OCI-M1 (cell line): ENCODE measurements at places on chromosomes 4 and X.
A peak's percentile ranks its signal among the peaks of the same experiment; 100 is the strongest.

DNA sequence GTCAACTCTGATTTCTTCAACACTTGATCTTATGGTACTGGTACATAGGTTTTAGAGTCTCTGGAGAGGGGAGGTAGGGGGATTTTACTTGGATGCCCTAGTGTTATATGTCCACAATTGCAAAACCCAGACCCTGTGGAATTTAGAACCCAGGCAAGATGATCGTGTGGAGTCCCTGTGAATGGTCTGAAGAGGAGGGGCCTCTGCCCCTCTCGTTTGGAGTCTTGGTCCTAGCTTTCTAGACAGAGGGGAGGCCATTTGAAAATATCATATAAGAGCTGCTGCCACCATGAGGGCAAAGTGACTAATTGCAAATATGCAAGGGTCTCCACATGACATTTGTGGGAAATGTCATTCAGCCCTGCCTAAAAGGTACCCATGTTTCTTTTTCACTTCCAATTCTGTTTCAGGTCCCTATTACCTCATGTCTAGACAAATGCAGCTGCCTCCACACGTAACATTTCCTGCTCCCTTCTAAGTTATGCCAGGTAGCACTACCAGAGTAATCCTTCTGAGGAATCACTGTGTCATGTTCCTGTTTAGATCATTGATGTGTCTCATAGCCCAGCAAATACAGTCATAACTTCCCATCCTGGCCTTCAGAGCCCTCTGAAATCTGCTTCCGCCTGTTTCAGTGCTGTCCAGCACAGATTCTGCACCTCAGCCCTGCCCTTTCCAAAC is 126.8 kb downstream of the KLHL8 start:
- DNase-seq: peak; percentile 74

GRCh38 chr4:27742816-27743215 is 882.2 kb downstream of the STIM2 start:
- no peak for DNase-seq

- peak; percentile 70 for DNase-seq
These were observed 18.9 kb downstream of the CNGA2 start for GRCh38 chrX:151753313-151754046.

DNA sequence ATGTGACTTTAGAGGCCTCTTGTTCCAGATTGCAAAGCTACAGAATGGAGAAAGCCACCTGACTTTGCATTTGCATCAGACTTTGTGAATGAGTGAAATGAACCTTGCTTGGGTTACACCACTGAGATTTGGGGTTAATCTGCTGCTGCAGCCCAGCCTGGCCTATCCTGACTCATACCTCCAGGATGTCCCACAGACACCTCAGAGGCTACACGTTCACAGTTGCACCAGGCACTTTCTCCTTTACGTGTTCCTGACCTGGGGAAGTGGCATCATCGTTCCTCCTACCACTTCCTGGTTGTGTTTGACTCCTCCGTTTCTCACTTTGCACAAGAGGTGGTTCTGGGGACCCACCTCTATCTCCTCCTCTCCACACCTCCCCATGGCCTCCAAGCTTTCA is 9.2 kb upstream of the SORCS2 start:
- no peak for DNase-seq

GRCh38 chr4:141898346-141898745 is 262.0 kb downstream of the IL15 start:
- peak; percentile 53 for DNase-seq

DNA sequence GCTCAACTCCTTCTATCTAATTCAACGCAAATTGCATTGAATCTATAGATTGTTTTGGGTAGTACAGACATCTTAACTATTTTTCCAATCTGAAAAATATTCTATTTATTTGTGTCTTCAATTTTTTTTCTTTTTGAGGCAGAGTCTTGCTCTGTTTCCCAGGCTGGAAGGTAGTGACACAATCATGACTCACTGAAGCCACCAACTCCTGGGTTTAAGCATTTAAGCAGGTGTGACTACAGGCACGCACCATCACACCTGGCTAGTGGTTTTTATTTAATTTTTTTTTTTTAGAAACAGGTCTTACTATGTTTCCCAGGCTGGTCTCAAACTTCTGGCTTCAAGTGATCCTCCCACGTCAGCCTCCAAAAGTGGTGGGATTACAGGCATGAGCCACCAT is 98.3 kb downstream of the GK start:
- DNase-seq: no peak

- DNase-seq: no peak
These were observed 86.5 kb downstream of the ATG4A start for GRCh38 chrX:108178143-108178498.

- DNase-seq: no peak
These were observed 47.4 kb downstream of the WWC2 start for GRCh38 chr4:183146478-183146877.

DNA sequence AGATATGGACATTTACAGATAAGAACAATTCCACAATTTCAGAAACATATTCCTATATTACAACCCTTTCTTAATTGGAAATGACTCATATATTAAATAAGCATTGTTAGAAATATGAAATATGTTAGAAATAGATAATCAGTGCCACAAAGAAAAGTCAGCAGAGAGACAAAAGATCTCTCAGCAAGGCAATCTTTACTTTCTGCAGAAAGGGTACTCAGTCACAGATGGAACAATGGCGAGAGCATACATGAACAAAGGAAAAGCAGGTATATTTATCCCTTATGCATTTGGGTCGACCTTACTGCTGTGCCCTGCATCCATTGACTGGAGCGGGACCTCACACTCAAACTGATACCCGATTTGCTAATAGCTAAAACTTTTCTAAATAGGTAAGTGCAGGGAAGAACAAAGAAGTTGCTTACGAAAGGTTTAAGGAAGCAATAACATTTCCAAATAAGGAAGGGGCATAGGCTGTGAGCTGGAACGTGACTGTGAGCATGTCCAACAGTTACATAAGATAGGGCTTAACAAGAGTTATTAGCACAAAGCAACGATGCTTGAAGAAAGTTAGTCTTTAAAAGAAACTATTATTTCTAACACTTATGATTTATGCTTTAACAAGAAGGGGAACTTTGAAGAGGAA is 40.8 kb downstream of the MGARP start:
- no peak for DNase-seq

GRCh38 chr4:24980064-24980690 is 50.6 kb downstream of the LGI2 start:
- DNase-seq: peak; percentile 83

DNA sequence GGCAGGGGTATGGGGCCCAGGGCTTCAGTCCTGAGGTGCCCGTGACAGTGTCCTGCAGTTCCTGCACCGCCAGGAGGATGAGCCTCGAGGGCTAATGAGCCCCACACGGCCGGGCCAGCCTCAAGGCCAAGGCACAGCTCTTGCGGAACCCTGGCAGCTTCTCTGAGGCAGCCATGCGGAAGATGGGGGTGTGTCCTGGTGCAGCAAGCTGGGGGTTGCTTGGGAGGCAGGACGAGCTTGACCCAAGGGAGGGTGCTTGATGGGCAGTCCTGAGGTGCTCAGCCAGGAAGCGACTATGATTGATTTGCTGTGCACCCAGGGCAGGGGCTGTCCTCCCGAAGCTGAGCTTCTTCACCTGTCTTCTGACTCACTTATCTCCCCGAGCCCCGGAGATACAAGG is 9.1 kb upstream of the FGFR3 start:
- DNase-seq: no peak

GRCh38 chrX:10106806-10107205 is 50.0 kb upstream of the CLCN4 start:
- DNase-seq: no peak

DNA sequence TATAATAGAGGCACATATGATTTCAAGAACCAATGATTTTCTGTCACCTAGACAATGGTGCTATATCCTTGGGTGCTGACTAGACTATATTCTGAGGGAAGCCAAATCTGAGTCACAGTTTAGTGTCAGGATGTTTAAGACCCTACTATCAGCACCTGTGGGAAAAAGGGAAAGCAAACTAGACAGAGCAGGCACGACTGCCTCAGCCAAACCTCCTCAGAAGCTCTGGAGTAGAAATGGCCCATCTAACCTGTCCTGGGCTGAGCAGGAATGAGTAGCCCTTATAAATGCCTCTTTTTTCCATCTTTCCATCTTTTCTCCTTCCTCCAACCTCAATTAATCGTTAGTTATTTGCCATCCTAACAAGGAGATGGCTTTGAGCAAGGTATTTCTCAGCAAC is 80.4 kb upstream of the TECRL start:
- no peak for DNase-seq

DNA sequence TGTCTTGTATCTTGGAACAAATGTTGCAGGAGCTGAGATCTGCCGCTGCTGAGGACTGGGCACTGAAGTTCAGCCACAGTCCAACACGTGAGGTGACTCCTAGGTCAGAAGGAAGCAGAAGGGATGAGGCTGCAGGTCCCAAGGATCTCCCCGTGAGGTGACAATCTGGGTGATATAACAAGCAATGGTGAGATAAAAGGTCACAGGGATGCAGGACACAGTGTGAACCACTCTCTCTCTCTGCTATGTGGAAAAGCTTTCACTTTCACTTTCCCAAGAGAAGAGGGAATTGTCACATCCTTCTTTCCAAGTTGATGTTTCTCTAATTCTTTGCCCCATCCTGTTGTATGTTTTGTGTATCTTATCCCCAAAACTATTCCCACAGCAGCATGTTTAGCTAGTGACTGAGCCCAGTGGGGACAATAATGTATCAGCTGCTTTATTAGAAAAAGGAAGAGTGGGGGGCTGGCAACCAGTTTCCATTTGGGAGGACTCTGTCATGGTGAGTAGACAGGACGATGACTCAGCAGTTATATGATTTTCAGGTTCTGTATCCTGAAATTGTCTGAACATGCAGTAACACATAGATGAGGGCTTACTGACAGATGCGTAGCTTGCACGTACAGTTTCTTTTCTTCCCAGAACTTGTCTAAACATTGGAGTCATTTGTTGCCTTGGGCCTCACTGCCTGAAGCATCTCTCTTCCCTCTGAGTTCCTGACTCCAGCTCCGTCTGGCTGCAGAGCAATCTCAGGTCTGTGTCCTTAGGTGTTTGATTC is 1415.8 kb upstream of the TENM3 start:
- DNase-seq: peak; percentile 84

- DNase-seq: peak; percentile 31
These were observed 44.8 kb downstream of the GSX2 start for GRCh38 chr4:54144661-54145171.

DNA sequence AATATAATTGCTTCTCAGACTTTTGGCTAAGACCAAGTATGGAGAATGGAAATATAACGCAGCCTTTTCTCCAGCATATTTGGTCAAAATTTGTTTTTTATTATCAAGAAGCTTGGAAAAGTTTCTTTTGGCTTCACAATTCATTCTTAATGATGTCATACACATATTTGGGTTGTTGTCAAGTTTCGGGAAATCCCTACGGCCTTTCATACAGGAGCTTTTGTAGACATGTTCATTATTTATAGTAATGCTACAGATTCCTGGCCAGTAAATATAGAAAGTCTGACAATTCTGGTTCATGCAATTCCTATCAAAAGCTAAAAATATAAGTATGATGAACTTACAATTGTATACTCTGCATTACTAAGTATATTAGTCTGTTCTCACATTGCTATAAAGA is 112.9 kb downstream of the IRF2 start:
- no peak for DNase-seq

- DNase-seq: peak; percentile 83
These were observed 34.0 kb downstream of the ETDB start for GRCh38 chrX:135086197-135086854.

GRCh38 chr4:188714501-188714900 is 575.3 kb downstream of the TRIML1 start:
- DNase-seq: no peak

GRCh38 chrX:107718156-107718621 is 57.4 kb downstream of the TSC22D3 start:
- peak; percentile 91 for DNase-seq

- DNase-seq: no peak
These were observed 68.0 kb upstream of the MSX1 start for GRCh38 chr4:4791299-4792111.

- no peak for DNase-seq
These were observed 59.2 kb upstream of the ZC4H2 start for GRCh38 chrX:65035446-65035770.

DNA sequence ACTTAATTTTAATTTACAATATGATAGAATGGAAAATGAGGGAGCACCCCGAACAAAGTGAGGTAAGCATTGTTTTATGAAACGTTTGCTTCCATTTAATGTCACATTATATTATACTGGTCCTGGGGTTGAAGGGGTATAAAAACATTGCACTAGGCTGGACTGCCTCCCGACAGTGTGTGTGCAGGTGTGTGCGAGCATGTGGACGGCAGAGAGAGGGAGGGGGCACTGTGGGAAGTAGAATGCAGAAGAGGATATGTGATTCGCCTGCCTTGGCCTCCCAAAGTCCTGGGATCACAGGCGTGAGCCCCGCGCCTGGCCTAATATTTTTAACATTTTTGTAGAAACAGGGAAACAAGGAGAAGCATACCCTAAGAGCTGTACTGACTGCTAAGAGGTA is 36.0 kb downstream of the IRF2 start:
- no peak for DNase-seq

DNA sequence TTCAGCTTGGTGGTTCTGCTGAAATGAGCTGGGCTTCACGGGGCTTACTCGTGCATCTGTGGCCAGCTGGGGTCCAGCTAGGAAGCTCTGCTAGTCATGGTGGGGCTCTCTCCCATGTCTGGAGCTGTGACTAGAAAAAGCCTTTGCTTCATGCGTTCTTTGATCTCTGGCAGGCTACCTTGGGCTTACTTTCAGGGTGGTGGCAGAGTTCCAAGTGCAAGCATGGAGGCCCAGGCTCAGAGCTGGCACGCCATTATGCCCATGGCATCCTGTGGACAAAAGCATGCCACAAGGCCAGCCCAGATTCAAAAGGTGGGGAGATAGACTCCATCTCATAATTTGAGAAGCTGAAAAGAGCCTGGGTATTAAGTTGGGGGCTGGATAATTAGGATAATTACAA is 55.4 kb upstream of the GBA3 start:
- DNase-seq: no peak

DNA sequence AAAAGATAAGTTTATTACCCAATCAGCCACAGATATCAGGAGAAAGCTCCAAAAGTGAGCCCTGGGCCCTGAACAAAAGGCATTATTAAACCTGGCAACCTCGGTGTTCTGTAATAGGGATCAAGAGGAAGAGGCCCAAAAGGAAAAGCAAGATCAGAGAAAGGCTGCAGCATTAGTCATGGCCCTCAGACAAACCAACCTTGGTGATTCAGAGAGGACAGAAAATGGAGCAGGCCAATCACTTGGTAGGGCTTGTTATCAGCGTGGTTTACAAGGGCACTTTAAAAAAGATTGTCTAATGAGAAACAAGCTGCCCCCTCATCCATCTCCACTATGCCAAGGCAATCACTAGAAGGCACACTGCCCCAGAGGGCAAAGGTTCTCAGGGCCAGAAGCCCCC is 75.7 kb downstream of the AGTR2 start:
- DNase-seq: no peak

- DNase-seq: no peak
These were observed 480.1 kb downstream of the SPRY1 start for GRCh38 chr4:123876671-123877101.

DNA sequence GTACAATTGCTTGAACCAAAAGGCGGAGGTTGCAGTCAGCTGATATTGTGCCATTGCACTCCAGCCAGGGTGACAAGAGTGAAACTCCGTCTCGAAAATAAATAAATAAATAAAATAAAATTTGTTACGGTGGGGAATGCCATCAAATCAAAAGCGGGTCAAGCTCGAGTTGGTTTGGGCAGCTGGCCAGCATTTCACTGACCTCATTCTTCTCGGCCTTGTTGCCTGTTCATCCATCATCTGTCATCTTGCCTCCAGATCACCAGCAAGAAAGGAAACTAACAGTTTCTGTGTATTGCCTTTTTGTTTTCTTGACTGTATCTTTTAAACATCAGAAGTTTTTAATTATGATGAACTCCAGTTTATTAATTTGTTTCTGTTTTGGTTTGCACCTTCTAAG is 31.5 kb upstream of the KLHL2 start:
- DNase-seq: no peak
